ENCODE measurements at places on chromosomes 2 and 18.

DNA sequence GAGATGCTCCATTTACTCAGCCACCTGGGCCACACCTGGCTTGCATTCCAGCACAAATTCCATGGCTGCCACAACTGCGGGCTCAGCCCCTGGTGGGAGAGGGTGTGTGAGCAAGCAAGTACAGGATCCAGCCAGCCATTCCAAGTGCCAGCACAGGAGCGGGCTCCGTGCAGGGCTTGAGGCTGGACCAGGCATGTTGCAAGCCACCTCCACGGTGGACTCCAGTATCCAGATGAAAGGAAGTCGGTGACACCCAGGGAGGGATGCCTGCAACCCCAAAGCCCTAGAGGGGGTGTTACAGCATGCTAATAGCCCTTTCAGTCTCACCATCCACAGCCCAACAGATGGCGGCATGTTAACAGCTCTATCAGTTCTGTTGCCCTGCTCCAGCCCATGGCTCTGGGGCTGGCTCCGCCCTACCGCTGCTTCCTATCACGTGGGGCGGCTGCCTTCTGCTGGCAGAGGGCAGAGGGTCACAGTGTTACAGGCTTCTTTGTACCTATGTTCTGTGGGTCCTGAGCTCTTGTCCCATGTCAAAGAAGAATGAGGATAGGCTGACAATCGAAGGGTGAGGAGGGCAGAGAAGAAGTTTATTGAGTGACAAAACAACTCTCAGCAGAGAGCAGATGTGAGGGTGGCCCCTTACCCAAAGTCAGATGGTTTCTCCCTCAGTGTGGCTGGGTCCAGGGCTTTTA is 11.7 kb upstream of the GORASP2 start:
- no peak for DNase-seq

DNA sequence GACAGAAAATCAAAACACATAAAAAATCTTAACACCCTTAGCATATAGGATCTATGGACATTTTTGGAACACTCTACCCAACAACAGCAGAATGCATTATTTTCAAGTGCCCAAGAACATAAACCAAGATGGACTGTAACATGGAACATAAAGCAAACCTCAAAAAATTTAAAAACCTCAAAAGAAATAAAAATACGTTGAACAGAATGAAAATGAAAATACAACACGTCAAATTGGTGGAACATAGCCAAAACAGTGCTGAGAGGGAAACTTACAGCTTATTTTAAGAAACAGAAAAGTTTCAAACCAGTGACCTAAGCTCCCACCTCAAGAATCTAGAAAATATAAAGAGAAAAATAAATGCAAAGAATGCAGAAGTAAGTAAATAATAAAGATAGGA is 58.3 kb upstream of the BCL2L11 start:
- no peak for DNase-seq

DNA sequence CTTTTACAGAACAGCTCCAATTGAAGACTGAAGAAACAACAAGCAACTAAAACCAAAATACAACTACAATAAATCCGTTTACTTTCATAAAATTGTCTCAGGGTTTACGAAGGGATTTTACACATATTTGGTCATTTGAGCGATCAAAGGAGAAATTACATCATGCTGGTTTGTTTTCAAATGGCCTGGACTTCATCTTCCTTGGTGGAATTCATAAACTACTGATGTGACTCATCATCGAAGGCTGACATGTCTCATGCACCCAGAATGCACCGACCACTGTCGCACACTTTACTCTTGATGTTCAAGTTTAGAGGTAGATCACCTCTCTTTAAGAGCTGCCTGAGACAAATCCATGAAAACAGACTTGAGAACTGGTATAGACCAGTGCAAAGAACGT is 25.6 kb upstream of the PMAIP1 start:
- DNase-seq, result no peak

GRCh38 chr18:63317982-63318888 is 1.3 kb downstream of the BCL2 start:
- no peak for DNase-seq

- DNase-seq, result no peak
These were observed 24.4 kb downstream of the MRPL33 start for GRCh38 chr2:27795868-27796277.

GRCh38 chr2:59277671-59278070 is 1036.5 kb upstream of the FANCL start:
- DNase-seq, result no peak

DNA sequence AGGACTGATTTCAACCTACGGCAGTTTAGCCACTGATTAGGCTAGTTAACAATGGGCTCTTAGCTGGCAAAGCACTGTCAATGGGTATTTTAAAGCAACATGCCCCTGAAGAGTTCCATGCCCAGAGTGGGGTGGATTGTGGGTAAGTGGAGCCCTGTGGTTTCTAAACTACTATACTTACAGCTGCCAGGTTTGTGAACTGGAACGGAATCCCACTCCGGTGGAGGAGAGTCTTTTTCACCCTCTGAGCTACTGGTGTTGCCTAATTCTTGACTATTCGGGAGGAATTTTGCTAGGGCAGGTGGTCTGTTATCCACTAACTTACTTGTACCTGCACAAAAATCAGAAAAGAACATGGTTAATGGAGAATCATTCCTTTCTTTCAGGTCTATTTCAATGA is 52.6 kb downstream of the ZAP70 start:
- DNase-seq, result no peak

GRCh38 chr2:177393203-177393755 is 706 bp downstream of the AGPS start:
- no peak for DNase-seq

DNA sequence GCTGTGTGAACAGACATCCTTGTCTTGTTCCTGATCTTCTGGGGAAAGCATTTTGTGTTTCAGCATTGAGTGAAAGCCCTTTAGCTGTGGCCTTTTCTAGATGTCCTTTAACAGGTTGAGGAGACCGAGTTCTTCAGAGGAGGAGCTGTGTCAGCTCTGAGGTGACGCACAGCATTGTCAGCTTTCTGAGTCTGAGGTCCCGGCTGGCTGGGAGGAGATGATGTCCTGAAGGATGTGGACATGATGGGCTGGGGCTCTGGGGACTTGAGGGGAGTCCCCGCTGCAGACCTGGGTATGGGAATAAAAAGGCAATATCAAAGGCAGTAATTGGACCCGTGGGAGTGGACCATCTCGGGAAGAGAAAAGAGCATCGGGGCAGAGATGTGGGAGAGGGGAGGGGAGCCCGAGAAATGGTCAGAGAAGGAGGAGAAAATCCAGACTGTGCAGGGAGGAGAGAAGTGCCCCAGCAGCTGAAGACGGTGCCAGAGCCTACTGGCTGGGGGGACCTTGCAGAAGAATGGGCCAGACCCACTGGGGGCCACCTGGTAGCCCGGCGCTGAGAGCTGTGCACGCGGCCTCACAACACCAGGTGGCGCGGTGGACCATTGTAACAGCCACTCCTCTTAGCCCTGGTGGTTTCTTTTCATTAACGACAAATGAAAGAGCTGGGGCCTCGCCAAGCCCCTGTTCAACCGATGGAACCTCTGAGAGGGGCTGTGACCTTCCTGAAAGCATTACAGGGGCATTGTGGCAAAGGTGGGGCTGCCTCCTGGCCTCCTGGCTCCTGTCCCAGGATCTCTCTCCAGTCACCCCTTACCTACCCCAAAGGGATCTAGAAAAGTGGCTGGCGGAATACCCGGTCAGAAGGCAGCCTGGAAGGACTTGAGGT is 61.6 kb downstream of the ST3GAL5 start:
- peak; percentile 53 for DNase-seq

DNA sequence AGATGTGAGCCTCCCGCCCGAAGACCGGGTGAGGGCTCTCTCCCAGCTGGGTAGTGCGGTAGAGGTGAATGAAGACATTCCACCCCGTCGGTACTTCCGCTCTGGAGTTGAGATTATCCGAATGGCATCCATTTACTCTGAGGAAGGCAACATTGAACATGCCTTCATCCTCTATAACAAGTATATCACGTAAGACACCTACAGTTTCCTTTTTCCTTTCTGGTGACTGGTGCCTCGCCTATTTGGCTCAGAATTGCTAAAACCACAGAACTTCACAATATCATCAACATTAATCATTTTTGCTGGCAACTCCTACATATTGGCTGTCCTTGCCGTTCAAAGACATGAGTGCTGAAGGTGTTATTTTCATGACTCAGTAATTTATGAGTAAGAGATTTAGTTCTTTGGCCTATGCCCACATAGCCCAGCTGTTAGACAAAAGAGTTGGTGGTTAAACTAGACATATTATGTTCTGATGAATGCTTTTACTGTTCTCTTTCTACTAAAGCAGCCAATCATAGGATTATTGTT is 2.2 kb downstream of the STAMBP start:
- DNase-seq, result no peak

- DNase-seq, result no peak
These were observed 162.3 kb upstream of the CCDC68 start for GRCh38 chr18:55121397-55122170.

DNA sequence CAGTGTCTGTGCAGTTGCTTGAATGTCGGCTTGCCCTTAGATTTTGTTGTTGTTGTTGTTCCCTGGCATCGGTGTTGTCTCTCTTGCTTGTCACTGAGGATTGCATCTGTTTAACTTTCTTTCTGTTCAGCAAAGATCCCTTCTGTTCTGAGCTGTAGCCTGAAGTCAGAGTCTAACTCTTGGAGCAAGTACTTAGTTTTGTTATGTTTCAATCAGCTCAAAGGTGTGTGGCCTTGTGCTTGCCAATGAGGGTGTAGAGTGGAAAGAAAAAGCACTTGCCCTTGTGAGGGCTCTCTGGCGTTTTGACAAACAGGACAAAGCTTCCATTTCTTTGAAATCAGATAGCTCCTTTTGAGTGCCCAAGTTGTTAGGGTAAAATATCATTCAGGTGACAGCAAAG is 757.1 kb upstream of the CDH7 start:
- DNase-seq, result no peak

DNA sequence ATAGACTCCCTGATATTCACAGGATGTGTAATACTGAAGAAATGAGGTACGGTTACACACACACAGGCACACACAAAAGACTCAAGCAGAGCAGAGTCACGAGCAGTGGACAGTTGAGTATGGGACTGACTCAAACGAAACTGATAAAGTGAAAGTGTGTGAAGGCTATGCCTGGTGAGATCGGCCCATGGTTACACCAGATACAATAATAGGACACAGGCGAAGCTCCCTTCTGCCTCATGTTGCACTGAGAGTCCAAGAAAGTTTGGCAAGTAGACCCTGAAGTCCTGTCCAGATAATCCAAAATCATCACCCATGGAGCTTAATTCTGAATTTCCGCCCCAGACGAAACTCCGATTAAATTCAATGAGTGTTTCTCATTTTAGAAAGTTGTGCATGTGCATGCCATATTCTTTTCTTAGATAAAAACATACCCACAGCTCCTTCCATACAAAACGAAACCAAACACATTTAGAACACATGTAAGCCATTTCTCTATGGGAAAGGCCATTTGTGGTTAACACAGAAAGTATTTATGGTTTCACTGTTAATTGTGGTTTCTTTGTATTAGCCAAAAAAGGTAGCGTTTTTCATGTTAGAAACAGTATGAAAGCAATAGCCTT is 567.6 kb downstream of the PLCL1 start:
- DNase-seq, result peak; percentile 13

DNA sequence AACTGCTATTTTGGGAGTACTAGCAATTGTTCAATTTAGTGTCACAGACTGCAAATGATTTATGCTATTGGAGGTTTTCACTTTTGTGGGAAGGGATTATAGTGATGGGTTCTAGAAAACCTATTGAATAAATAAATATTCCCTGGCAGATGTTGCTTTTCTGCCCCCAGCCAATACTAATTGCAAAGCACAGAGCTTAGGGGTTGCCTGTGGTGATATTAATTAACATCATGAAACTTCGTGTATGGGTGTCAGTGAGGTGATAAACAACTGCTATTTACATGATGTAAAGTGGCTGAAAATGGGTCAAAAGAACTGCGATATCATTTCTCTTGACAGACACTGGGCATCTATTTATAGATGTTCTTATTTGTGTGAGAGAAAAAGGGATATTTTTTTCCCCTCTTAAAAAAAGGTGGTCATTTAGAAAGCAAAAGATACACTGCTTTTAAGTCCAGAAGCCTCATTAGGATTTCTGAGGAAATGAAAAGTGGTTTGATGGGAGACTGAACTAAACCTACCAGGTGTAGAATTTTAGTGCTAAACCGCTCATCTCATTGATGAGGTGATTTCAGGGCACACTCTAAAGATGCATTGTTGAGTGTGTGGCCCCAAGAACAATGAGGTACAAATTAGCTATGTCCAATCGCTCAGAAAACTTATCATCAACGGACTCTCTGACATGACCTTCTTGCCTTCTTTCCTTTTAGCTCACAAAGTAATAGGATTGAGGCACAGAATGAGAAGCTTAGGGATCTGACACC is 116.7 kb upstream of the CHST9 start:
- DNase-seq, result no peak

- DNase-seq, result no peak
These were observed 67.2 kb downstream of the SMAD4 start for GRCh38 chr18:51097021-51097822.

DNA sequence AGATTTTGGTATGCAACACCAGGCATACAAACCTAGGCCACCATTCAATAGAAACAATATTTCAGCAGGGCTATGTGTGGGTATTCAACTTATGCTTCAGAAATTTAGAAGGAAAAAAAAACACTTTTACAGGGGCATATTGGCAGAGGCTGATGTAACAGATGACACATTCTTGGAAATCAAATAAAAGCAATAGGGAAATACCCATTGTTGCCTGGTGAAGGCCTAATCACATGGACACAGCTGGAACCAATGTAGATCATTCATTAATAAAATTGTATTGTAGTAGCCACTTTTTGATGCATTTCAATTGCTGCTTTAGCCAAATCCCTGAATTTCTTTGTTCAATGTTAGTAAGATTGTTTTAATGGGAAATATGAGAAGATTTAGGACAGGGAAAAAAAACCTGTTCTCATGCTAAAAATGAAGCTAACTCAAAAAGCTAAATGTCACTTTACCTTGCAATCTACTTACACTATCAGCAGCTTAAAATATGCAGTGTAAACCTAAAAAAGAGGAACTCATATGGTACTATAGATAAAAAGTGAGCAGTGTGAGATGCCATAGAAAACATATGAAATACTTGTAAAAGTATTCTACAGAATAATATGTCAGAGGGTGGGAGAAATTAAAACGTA is 289.4 kb downstream of the ZEB2 start:
- no peak for DNase-seq

- DNase-seq, result no peak
These were observed 143.5 kb downstream of the TGIF1 start for GRCh38 chr18:3593381-3593903.

DNA sequence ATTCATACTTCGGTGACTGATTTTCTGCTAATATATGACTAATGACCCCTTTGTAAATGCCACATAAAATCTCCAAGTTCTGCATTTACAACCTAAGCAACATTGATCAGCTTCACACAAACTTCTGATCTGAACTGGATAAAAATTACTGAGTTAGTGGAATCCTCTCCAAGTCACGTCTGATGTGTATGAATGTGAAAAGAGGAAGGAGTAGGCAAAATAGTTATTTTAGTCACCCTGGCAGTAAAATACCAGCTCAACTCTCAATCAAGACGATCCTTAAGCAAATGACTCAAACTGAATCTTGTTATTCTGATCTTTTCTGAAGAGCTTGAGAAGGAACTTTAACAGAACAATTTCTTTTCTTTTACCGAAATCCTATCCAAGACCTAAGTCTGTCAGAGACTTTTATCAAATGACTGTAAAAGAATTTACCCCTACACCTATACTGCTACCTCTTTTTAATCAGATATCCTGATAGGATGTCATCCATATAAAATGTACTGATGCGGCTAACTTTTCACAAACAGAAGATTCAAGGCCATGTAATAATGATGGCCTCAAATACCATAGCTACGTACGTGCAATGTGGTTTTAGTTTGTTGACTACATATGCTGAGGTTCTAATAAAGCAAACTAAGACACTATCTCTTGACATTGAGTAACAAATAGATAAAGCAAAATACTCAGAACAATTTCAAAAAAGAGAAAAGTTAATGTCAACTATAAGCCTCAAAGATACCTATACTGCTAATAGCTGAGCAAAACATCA is 23.7 kb downstream of the CUL3 start:
- DNase-seq, result no peak
